ENCODE measurements at places on chromosomes 4 and X. TPM values are rescaled to one million over a fixed set of nuclear protein-coding genes. Genes with fewer than 3 reads are reported as not detected.

CUL4B gene
- 51.4 TPM for total RNA-seq

ADAM29 gene
- not detected for total RNA-seq

BRCC3 gene
- total RNA-seq: 33.3 TPM

SUPT20HL1 gene
- not detected for total RNA-seq

LAMTOR3 gene
- total RNA-seq: 23.3 TPM

DNA sequence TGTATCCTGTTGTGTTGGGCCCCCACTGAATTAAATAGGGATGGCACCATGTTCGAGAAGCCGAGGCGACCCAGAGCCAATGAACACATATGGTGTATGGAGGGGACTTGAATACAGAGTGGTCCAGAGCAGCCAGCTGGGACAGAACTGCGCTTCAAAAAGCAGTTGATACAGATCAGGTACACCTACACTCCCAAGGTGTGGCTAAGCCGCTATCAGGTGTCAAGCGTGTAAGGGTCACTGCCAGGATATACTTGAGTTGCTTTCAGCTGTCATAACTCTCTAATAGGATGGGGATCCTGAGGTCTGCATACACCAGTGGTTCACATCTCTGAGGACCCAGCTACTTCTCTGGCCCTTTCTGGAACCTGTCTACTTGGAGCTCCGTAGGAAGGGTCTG lies 3.2 kb upstream of the WDR1 start:
- no peak for DNase-seq
- peaks cover 9% of the 10 kb centered on the region for H3K36me3 ChIP-seq
- H3K27me3 ChIP-seq: no peaks in the 10 kb centered on the region
- H3K4me1 ChIP-seq: peaks cover 80% of the 10 kb centered on the region
- H3K27ac ChIP-seq: no peak overlapping the region

GRCh38 chr4:123023647-123024046 lies 101.2 kb upstream of the NUDT6 start:
- no peaks in the 10 kb centered on the region for H3K27me3 ChIP-seq
- no peak for DNase-seq
- H3K36me3 ChIP-seq: peaks cover 14% of the 10 kb centered on the region
- H3K4me1 ChIP-seq: peaks cover 11% of the 10 kb centered on the region
- no peak overlapping the region for H3K4me3 ChIP-seq

DNA sequence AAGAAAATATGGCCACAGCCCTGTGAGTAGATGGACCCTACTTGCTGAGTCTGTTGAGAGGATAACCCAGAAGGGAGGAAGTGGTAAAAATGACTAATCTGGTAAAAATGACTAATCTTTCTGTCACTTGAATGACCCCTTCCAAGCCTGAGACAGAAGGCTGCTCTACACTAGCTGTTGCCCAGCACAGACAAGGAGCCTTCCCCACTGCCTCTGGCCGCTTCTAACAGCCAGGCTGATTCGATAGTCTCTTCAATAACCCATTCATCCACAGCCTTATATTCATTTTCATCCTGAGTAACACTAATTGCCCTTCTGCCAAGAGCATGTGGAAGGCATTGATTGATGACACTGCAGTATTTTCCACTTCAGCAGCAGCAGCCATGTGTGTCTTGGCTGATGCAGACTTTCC lies 18.4 kb downstream of the MAGEB17 start:
- no peak overlapping the region for H3K4me3 ChIP-seq
- peaks cover 6% of the 10 kb centered on the region for H3K4me1 ChIP-seq
- no peaks in the 10 kb centered on the region for H3K36me3 ChIP-seq
- peaks cover 39% of the 10 kb centered on the region for H3K27me3 ChIP-seq

DNA sequence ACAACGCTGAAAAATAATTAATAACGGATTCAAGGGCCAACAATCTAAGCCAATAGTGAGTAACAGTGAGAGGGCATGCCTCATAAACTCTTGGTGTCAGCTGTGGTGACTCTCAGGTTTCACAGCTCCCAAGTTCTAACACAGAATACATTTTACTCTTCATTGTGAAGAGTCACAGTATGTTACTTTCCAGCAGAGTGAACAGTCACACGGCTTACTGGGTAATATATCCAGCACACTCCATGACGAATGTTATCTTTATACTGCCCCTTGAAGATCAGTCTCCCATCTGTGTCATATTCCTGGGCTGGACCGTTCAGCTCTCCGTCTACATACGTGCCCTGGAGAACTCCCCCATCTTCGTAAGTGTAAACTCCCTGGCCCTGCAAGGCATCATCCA lies 23.1 kb downstream of the SETD7 start:
- no peak overlapping the region for H3K27ac ChIP-seq
- H3K36me3 ChIP-seq: peaks cover 5% of the 10 kb centered on the region
- H3K4me3 ChIP-seq: no peak overlapping the region
- H3K4me1 ChIP-seq: no peaks in the 10 kb centered on the region

- DNase-seq: no peak
- peaks cover 11% of the 10 kb centered on the region for H3K27me3 ChIP-seq
- no peaks in the 10 kb centered on the region for H3K36me3 ChIP-seq
- no peak overlapping the region for H3K27ac ChIP-seq
- H3K4me1 ChIP-seq: peaks cover 21% of the 10 kb centered on the region
These were observed 1.9 kb downstream of the EFNB1 start for GRCh38 chrX:68830419-68831404.

GRCh38 chrX:19515615-19516105 lies 352 bp upstream of the MAP3K15 start:
- no peaks in the 10 kb centered on the region for H3K4me1 ChIP-seq
- peaks cover 32% of the 10 kb centered on the region for H3K27me3 ChIP-seq
- H3K36me3 ChIP-seq: no peaks in the 10 kb centered on the region
- no peak for DNase-seq
- H3K27ac ChIP-seq: no peak overlapping the region
- peak overlapping the region; percentile 66 for H3K4me3 ChIP-seq

DNA sequence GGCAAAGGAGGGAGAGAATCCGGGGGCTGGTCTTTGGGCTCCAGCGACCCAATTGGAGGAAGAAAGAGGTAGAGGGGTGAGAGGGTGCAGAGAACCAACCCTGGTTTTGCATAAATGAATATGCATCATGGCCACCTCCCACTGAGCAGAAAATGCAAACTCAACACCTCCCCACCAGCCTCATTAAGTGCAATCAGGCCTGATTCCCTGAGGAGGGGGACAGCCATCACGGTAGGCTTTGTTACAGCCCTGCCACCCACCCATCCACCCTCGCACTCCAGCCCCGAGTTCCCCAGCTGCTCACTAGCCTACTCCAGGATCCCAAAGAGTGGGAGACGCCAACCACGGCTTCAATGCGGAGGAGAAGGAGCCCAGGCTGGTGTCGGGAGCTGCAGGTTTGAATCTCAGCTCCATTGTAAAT lies 48.3 kb upstream of the MAN2B2 start:
- H3K4me1 ChIP-seq: no peaks in the 10 kb centered on the region
- DNase-seq: no peak
- no peak overlapping the region for H3K4me3 ChIP-seq
- no peaks in the 10 kb centered on the region for H3K36me3 ChIP-seq
- no peak overlapping the region for H3K27ac ChIP-seq

DNA sequence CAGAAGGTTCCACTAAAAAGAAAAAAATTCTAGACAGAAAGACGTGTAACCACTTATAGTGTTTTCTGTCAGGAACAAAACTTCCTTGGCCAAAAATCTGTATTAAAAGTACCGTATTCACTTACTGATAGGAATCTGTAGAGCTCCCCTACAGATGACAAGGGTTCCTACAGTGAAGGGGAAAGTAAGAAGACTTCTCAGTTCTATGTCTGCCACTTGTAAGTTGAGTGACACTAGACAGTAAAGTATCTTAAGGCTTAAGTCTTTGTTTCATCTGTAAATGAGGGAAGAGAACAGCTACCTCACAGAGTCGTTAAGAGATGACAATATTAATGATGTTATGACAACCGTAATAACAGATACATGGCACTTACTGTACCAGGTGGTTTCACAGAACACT lies 3.3 kb downstream of the COQ2 start:
- H3K27ac ChIP-seq: no peak overlapping the region
- H3K4me1 ChIP-seq: peaks cover 49% of the 10 kb centered on the region
- no peaks in the 10 kb centered on the region for H3K27me3 ChIP-seq
- peak overlapping the region; percentile 75 for H3K4me3 ChIP-seq

DNA sequence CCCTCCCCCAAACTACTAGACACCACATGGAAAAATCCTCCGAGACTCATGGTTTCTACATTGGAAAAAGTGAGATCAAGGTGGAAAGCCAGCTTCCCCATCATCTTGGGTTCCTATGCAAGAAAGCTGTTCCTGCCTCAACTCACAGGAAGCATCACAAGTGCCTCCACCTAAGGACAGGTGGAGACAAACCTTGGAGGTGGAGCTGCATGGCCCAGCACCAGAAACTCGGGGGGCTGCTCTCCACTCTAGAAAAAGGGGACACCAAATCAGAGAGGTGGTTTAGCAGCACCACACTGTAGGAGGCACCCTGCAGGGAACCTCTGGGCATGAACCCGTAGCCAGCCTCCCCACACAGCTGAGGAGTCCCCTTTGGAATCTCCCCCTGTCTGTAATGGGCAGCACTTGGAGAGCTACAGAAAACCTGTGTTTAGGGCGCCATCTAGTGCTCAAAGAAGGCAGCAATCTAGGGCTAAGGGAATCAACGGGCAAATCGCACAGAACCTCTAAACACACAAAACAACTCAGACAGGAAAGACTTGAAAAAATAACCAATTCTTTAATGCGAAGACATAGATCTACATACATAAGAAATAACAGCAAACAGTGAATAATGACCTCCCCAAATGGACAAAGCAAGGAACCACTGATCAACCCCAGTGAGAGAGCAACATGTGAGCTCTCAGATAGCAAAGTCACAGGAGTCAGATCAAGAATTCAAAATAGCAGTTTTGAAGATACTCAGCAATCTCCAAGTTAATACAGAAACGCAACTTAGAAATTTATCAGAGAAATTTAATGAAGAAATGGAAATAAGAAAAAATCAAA lies 37.0 kb upstream of the ZBTB33 start:
- H3K4me3 ChIP-seq: no peak overlapping the region
- no peaks in the 10 kb centered on the region for H3K36me3 ChIP-seq
- DNase-seq: peak; percentile 57
- no peaks in the 10 kb centered on the region for H3K4me1 ChIP-seq
- peaks cover 7% of the 10 kb centered on the region for H3K27me3 ChIP-seq
- peak overlapping the region; percentile 44 for H3K27ac ChIP-seq

DNA sequence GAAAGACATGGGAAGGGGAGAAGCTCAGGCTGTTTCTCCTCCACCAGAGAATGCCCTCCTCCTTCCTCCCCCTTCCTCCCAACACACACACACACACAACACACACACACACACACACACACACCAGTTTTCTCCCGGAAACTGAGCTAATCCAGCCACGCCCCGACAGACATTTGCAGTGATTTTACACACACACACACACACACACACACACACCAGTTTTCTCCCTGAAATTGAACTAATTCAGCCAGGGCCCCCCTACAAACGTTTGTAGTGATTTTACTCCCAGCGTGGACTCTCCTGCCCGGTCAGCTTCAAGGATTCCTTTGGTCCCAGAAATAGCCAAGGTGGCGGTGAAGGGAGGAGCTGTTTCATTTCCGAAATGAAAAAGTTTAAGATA lies 32.9 kb upstream of the STX18 start:
- H3K27ac ChIP-seq: no peak overlapping the region
- peak overlapping the region; percentile 81 for H3K4me3 ChIP-seq
- no peaks in the 10 kb centered on the region for H3K36me3 ChIP-seq
- no peak for DNase-seq

DNA sequence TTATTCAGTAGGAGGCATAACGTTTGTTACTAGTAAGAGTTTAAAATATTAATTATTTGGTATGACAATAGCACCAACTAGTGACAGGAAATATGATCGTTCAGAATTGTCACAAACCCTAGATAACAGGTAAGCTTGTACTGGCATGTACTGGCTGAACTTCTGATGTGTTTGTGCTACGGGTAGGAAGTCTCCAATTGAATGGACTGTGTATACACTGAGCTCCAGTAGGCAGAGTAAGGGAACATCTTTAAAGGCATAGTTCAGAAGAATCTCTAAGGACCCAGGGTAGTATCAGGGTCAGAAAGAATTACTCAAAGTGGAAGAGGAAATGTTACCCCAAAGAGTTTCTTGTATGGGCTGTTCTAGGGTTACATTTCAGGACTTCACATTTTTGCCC lies 230.4 kb downstream of the EDA2R start:
- no peak overlapping the region for H3K4me3 ChIP-seq
- no peak overlapping the region for H3K27ac ChIP-seq
- DNase-seq: no peak
- peaks cover 44% of the 10 kb centered on the region for H3K27me3 ChIP-seq

GRCh38 chr4:47485047-47485692 lies at the start of gene ATP10D:
Gene ATP10D (plus strand): TSS chr4:47485275. CDS start chr4:47512541, 27,266 bp downstream.
- no peaks in the 10 kb centered on the region for H3K27me3 ChIP-seq
- no peaks in the 10 kb centered on the region for H3K36me3 ChIP-seq
- DNase-seq: peak; percentile 89
- peaks cover 32% of the 10 kb centered on the region for H3K4me1 ChIP-seq
- peak within 1 kb of the TSS; percentile 91 for H3K27ac ChIP-seq

DNA sequence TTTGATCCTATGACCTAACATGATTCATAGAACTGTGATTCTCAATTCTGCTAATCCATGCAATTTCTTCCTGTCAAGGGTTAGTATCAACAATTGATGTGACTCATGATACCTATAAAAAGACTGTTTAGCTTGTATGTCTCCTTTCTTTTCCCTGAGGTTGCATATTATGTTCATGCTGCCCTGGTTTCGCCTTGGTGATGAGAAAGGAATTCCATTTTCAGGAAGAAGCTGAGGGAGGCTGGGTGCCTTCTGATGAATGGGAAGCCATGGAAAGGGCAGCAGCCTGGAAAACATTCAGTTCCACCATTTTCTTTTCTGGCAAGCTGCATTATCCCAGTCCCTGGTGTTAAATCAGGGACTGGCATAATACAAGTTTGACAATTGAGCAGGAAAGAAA lies 976.5 kb downstream of the RPA4 start:
- no peak for DNase-seq
- no peaks in the 10 kb centered on the region for H3K4me1 ChIP-seq
- no peak overlapping the region for H3K4me3 ChIP-seq
- peaks cover 4% of the 10 kb centered on the region for H3K27me3 ChIP-seq

DNA sequence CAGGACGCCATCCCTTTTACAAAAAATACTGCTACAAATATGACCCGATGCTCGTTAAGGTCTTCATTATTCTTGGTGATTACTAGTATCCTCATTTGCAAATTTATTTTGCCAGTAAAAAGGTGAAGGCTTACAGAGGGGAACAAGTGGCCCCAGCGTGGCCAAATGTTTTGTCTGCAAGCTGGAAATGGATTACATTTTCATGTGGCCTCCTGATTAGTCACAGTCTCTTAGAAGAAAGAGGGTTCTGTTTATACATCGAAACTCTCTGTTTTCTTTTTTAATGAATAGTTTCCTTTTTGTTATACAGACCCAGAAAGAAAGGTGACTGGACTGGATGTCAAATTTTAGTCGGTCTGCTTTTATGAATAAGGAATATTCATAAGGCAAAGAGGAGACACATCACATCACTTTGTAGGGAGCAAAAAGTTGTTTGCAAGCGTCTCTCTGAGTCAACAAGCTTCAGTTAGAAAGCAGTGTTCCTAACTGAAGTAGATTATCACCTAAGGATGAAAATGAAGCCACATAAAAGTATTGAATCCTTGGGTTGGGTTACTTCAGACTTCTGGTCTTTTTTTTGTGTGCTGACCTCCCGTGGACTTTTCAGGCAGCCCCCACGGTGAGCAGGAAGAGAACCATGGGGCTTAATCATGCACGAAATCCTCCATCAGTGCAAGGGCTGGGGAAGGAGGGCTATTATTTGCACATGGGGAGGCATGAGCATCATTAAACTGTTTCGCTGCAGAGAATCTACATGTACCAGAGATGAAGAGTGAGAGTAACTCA lies 125.6 kb downstream of the ARSF start:
- H3K27ac ChIP-seq: no peak overlapping the region
- H3K4me1 ChIP-seq: no peaks in the 10 kb centered on the region
- no peak overlapping the region for H3K4me3 ChIP-seq
